GM12892 (cell line): ENCODE measurements at places on chromosomes 6 and 20.

- DNase-seq: no peak
These were observed 170.1 kb upstream of the AKAP12 start for GRCh38 chr6:151069641-151070040.

DNA sequence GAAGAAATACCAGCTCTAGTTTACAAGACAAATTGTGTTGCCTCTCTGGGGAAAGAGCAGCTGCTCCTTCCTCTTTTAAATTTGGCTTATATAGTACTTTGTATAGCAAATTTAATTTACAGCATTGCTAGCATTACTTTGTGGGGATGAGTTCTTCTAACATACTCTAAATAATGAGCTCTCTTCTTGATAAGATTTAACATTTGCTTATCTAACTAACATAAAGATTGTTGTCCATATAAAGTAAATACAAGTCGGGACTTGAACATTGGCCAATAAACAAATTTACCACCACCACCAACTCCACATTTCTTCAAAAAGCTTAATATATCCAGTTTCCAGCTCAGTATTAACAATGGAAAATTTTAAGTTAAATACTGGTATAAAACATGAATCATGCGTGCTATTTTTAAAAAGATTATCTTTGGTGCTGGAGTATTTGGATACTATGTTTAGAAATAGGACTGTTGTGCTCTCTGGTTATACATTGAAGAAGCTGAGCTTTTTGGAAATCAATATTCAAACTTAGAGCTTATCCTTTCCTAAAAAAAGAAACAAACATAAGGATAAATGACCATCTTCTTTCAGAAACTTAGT is 1146.9 kb upstream of the GJE1 start:
- no peak for DNase-seq

DNA sequence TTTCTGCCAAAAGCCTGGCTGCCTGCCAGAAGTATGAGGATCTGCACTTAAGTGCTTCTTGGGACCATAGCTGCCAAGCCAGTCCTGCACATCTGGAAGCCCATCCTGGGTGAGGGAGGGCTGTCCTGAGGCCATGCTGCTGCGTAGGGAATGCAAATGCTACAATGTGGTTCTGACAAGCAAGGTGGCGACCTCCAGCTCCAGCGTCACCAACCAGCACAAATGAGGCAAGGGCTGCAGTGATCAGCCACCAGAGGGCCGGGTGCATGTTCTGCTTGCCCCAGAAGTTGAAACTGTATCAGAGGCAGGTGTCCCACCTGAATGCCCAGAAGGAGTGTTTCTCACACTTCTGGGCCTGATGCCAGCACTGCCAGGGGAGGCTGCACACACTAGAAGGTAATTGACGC is 99.1 kb upstream of the KCNQ5 start:
- DNase-seq: no peak

GRCh38 chr20:49267327-49267726 is 10.5 kb downstream of the ZNFX1 start:
- DNase-seq: no peak

- DNase-seq: no peak
These were observed 6.6 kb downstream of the RNASET2 start for GRCh38 chr6:166949528-166950442.

- no peak for DNase-seq
These were observed 60.6 kb upstream of the MRPS10 start for GRCh38 chr6:42278131-42278853.

GRCh38 chr6:39104528-39104927 is 10.5 kb downstream of the SAYSD1 start:
- no peak for DNase-seq
